ENCODE measurements at places on chromosomes 11 and 22.

DNA sequence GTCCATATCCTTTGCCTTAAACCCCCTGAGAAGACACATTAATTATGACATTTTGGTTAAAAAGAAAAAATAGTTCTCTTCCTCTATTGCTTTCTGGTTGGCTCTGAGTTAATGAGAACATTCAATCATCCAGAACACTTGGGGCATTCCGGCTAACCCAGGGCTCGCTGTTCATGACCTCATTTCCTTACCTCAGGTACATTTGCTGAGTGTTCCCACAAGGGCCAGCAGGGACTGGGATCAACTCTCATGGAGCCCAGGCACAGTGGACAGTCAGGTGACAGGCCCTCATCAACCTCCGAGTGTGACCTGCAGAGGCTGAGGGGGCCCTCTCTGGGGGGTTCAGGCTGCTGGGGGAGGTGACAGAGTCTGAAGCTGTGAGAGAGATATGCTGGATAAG, 98.9 kb downstream of the MYO18B start:
- no peak for DNase-seq

- DNase-seq: no peak
These were observed 38.5 kb downstream of the TIMP3 start for GRCh38 chr22:32839831-32840584.

DNA sequence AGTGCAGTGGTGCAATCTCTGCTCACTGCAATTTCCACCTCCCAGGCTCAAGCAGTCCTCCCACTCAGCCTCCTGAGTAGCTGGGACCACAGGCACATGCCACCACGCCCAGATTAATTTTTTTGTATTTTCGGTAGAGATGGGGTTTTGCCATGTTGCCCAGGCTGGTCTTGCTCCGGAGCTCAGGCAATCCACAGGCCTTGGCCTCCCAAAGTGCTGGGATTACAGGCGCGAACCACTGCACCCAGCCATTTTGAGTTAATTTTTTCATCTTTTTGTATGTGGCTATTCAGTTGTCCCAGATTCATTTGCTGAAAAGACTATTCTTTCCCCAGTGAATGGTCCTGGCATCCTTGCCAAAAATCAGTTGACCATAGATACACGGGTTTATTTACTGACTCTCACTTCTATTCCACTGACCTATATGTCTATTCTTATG, 63.6 kb downstream of the MAPK1 start:
- no peak for DNase-seq

DNA sequence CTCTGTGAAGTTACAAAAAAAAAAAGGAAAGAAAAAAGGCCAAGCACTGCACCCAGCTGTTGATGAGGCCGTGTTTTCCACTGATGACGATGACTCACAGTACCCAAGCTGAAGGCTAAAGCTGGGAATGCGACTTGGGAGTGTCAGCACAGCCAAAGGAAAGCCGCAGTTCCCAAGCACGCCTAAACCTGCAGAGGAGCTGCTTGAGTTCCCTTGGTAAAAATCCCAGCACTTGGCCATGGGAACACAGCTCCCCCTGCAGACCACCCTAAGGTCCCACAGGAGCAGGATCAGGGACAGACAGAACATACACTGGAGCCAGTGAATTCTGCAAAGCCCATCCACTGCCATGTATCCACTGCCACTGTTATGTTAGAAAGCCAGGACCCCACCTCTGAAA, 39.9 kb downstream of the SERGEF start:
- DNase-seq: no peak

GRCh38 chr11:13126430-13126829, 117.3 kb downstream of the RASSF10 start:
- no peak for DNase-seq

GRCh38 chr22:25372000-25372595, 152.7 kb downstream of the CRYBB2 start:
- DNase-seq: no peak

- DNase-seq: no peak
These were observed 6.1 kb downstream of the PI4KA start for GRCh38 chr22:20852503-20852902.

- DNase-seq: no peak
These were observed 45.8 kb downstream of the LMO1 start for GRCh38 chr11:8217926-8218325.

- DNase-seq: no peak
These were observed 24.6 kb downstream of the FXYD6 start for GRCh38 chr11:117851852-117852251.

- DNase-seq: no peak
These were observed 1.4 kb downstream of the TRPC6 start for GRCh38 chr11:101582236-101582988.

DNA sequence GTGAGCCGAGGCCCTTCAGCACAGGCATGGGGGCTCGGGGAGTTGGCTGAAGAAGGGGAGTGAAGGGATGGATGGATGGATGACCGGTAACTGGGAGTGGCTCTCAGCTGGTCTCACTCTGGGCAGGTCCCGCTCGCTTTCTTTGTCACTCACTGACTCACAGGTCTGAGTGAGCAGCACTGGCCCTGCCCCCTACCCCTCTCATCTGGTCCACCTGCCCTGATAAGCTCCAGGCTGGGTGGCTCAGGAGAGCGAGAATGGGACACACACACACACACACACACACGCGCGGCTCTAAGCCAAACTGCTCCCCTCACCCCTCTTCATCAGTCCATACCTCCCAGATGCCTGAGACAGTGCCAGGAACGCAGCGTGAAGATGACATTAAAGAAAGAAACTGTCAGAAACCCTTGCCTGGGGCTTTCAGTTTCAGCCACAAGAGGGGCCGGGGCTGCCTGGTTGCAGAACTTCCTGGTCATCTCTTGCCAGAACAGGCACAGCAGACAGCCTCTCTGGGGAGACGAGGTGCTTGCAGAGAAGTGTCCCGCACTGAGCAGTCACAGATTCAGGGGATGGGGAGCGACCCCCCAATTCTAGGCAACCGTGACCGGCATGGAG, 16.5 kb upstream of the SHISAL1 start:
- DNase-seq: peak; percentile 25

DNA sequence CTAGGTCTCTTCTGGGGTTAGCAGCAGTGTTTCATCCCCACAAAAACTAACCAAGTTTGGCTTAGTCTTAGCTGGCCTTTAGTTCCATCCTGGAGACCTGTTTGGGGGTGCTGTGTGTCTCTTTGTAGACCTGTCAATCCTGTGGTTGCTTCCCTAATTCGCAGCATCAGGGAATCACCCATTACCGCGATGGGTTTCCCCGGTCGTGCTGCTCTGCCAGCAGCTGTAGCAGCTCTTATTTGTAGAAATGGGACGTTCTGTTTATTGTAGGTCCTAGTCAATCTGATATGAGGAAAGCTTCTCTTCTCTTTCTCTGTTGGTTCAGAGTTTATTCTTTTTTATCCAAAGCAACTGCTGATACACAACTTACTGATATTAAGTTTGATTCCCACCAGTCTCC, 91.6 kb downstream of the CECR2 start:
- no peak for DNase-seq

DNA sequence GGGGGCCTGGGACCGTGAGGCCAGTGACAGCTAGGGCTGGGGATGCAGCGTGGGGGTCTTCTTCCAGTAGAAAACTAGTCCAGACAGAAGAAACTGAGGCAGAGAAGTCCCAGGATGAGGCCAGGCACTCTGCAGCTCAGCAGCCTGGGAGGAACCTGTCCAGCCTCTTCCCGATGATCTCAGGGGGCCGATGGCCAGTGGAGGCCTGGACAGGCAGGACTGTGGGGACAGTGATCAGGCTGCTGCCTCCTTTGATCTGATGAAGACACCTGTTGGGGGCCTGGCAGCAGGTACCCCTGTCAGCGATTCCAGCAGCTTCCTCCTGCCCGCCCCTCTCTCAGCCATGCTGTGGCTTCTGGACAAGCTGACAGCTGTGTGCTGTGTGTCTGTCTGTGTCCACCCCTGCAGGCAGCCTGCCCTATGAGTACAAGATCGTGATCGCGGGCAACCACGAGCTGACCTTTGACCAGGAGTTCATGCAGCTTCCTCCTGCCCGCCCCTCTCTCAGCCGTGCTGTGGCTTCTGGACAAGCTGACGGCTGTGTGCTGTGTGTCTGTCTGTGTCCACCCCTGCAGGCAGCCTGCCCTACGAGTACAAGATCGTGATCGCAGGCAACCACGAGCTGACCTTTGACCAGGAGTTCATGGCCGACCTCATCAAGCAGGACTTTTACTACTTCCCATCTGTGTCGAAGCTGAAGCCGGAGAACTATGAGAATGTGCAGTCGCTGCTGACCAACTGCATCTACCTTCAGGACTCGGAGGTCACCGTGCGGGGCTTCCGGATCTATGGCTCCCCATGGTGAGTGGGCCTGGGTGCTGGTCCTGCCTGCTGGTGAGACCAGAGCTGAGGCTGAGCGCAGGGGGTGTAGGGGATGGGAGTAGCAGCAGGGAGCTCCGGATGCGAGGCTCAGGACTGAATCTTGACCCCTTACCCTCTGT, 62.6 kb downstream of the MPPED1 start:
- DNase-seq: no peak

- DNase-seq: no peak
These were observed 6.8 kb downstream of the SAC3D1 start for GRCh38 chr11:65047581-65048422.

GRCh38 chr22:46788441-46789172, 26.2 kb downstream of the TBC1D22A start:
- DNase-seq: no peak

- no peak for DNase-seq
These were observed 22.7 kb upstream of the PICALM start for GRCh38 chr11:86091566-86091965.

- no peak for DNase-seq
These were observed 31.9 kb upstream of the SMIM38 start for GRCh38 chr11:69123593-69124545.

- DNase-seq: no peak
These were observed 284 bp downstream of the CCS start for GRCh38 chr11:66593303-66593635.

- DNase-seq: no peak
These were observed 3.2 kb upstream of the RTN4R start for GRCh38 chr22:20271114-20271994.

DNA sequence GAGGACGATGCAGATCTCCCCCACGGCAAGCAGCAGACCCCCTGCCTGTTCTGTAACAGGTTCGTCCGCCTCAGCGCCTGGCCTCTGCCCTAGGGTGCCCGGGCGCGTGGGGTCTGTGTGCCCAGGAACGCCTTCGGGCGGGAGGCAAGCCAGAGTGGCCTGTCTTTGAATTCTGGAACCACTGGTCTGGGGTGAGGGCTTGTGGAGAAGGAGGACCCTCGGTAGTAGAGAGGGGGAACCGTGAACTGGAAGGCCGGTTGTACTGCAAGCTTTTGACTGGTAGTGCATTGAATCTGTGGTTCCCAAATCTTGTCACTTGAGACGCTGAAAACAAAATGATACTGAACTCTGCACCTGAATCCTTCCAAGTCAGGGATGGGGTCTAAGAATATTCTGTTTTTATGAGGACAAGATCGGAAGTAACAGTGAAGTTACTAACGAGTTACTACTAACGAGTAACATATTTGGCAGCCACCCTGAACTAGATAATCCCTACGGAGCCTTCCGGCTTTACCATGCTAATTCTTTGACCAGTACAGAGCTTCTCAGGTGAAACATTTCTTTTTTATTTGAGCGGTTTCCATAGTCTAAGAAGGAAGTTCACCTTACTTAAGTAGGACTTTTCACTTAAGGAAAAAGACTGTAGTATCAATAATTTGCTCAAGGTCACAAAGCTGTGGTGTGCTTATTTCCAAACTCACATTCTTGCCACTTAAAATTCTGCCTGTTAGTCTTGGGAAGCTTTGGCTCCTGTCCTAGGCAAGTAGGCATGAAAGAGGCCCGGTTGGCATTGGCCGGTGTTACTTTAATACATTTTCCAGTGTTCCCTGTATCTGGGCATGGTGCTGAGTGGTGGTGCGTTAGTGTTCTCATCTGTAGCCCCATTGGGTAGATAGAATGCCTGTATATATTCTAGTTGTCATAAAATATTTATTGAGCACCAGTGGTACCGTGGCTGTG, 860 bp downstream of the PRMT3 start:
- no peak for DNase-seq

- DNase-seq: no peak
These were observed 44.5 kb upstream of the MMP7 start for GRCh38 chr11:102575012-102575411.

- no peak for DNase-seq
These were observed 15.6 kb downstream of the PLA2G6 start for GRCh38 chr22:38165922-38166593.

GRCh38 chr11:2701230-2701629, 1.4 kb upstream of the KCNQ1OT1 start:
- no peak for DNase-seq

DNA sequence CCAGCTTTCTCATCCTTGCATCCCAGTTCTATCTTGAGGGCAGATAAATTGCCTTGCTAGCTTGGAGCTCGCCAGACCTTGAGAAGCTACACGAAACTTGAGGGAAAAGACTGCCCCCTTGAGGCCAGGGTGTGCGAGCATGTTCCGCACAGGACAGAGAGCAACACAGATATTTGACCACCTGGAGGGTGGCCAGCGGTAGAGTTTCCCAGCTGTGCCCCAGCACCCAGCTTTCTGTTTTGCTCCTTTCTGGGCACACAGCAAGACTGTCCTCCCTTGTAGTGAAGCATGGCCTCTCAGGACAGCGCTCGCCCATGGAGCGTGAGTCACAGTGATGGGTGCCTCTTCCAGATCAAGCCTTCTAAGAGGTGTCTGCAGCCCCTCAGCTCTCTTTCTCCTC, 23.5 kb downstream of the SPATA19 start:
- no peak for DNase-seq

- no peak for DNase-seq
These were observed 760 bp downstream of the ZNRF3 start for GRCh38 chr22:28883917-28884746.

GRCh38 chr11:85414175-85414574, 213.0 kb downstream of the DLG2 start:
- DNase-seq: no peak

DNA sequence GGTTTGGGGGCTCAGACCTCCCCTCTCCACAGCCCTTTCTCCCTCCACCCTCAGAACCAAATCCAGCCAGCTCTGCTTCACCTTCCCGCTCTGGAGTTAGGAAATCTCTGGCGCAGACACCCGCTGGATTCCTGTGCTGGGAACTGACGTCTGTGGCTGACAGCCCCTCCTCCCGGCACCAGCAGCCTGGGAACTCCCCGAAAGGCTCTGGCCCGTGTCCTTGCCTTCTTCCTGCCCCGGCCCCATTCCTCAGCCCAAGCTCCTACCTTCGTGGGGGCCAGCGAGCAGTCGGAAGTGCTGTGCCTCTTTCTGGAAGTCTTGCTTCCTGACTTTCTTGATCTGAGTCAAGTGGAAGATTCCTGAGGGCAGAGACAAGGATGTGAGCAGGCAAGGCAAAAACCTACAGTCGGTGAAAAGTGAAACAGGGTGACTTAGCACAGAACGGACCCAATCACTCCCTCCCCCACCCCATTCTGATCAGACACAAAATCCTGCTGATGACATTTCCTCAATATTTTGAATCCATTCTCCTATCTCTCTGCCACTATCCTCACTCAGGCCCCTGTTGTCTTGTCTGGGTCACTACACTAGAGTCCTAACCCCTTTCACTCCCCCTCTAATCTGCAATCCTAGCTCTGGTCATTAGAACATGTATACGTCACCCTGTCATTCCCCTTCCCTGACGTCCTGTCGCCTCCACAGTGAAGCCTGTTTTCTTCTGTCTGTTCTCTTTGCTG, 34.1 kb downstream of the CHRDL2 start:
- DNase-seq: no peak

All from stimulated activated CD4-positive, alpha-beta T cell treated with anti-CD3 and anti-CD28 coated beads, Interleukin-12 subunit alpha, Interleukin-12 subunit beta, amount 100 ng/mL, for 24 hours (primary cell).